ENCODE measurements at places on chromosomes 13 and 19.

GRCh38 chr13:48645845-48646244 is 7.9 kb upstream of the CYSLTR2 start:
- DNase-seq = no peak

- no peak for DNase-seq
Observed at GRCh38 chr13:111939666-111940278, 127.2 kb upstream of the SOX1 start.

DNA sequence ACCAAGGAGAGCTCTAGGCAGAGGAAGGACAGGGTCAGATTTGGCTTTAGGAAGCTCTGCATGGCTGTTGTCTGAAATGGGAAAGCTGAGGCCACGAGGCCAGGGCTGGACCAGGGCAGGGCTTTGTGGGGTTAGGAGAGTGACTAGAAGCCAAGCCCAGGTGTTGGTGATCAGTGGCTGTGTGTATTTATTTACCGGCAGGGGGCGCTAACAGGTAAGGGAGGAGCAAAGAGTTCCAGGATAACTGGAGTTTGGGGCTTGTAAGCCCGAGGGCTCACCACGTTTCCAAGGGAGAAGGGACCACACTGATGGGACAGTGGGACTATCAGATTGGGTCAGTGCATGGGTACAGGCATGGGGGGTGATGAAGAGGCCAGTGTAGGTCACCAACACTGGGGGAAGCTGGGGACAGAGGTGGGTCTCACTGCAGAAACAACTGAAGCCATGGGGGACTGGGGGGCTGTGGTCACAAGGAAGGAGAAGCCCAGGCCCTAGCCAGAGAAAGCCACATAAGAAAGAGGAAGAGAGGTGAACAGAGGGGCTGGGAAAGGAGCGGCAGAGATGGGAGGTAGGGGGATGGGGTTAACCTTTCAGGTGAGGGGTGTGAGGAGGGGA is 3.9 kb downstream of the TMEM147 start:
- DNase-seq = peak; percentile 50

DNA sequence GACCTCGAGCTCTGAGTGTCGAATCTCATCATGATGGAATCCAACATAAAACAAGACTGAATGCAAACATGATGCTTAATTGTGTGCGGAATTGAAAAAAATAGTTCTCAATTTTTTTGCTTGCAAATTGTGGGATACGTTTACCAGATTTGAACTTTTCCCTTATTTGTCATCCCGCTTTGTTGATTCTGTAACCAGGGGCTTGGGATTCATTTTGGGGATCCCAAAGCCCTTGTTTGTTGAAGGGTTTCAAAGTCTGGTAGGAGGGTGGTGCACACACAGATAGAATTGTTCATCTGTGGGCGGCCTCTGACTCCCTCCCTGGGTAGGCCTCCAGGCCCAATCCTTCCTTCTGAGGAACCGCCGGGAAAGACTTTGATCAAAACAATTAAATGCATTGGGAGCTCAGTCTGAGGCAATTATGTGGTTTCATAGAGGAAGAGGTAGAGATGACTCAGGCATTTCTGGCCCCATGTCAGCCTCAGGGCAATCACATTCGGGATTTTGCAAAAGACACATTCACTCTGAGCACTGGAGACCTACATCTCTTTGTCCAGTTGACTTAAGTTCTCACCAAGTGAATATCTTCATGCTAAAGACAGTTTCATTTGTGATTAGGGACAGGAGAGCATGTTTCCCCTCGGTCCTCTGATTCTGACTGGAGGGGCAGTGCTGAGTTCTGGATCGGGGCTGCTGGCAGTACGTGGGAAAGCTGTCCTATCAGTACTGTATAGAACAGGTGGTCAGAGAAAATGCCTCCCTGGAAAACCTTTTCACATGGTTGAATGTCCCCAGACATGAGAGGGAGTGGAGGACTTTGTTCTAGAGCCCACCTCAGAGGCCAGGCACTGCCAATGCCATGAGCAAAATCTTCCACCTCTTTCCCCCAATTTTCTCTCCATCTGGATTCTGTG is 27.8 kb upstream of the IGFL4 start:
- DNase-seq = peak; percentile 84

DNA sequence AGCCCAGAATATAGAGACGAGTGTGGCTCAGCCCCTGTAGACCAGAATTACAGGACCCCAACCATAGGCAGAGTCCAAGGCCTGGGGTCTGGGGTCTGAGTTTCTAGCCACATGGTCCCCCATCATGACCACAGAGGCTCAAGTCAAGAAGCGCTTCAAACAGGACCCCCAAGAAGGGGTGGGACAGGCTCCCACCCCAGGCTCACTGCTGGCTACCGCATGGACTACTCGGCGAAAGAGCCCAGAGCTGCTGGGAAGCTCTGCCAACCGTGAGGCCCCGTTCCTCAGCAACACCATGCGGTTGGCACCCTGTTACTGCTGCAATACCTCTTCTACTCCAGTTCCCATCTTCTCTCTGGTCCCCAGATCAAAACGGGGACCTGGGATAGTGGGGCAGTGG is 254.8 kb downstream of the TEX29 start:
- no peak for DNase-seq

GRCh38 chr13:33205804-33206221 is 79.7 kb downstream of the STARD13 start:
- DNase-seq = peak; percentile 69

- no peak for DNase-seq
Observed at GRCh38 chr13:34153428-34154180, 335.7 kb downstream of the RFC3 start.

DNA sequence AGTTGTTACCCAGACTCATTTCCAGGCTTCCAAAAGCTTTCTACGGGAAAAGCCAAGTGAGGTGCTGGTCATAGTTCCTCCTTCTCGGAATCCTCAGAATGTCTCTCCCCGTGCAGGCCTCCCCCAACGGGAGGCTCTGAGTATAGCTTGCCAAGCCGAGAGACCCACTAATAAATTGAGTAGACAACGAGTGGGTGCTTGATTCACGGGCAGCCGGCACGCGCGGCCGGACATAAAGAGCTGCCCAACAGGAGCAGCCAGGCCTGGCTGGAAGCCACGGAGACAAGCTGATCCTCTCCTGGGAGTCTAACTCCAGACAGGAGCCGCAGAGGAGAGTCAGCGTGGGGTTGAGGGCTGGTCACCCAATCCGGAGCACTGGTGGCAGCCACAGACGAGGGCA is 43.4 kb upstream of the MEDAG start:
- peak; percentile 76 for DNase-seq

DNA sequence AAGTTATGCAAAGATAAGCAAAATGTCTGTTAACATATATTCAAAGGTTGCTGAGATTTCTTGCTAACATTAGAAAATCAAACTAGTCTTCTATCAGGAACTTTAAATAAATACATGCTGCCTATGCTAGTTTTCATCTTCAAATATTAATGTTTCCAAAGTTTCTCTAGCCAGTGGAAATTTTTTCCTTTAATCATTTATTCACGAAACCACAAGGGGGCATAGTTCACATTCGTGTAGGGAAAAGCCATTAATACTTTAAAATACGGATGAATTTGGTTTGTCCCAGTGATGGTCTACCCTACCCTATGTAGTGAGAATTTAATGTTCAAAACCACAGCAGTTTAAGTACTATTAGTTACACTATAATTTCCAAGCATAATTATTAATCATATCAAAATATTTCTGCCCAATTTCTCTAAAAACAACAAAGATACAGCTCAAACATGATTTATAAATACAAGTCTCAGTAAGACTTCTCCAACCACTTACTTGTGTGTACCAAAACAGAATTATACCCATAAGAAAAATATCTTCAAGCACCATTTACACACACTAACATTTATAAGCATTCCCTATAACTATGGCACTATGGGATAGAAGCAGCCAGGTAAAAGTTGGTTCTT is 16.2 kb downstream of the NUFIP1 start:
- DNase-seq = peak; percentile 54

DNA sequence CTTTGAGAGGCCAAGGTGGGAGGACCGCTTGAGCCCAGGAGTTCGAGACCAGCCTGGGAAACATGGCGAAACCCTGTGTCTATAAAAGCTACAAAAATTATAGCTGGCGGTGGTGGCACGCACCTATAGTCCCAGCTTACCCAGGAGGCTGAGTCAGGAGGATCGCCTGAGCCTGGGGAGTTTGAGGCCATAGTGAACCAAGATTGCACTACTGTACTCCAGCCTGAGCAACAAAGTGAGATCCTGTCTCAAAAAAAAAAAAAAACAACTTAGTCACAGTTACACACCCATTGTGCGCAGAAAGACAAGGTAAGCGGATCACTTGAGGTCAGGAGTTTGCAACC is 728 bp upstream of the DENND1C start:
- DNase-seq = no peak

DNA sequence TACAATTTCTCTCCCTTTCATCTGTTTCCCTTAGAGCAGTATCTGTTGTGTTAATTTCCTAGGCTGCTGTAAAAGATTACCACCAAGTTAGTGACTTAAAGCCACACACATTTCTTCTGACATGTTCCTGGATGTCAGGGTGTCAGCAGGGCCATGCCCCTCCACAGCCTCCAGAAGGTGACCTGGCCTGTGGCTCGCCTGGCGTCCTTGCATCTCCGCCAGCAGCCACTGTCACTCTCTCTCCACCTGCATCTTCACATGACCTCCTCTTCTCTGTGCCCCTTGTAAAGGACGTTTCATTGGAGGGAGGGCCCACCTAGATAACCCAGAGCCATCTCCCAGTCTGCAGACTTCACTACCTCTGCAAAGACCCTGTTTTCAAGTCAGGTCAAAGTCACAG is 61.3 kb downstream of the SLC7A9 start:
- no peak for DNase-seq

GRCh38 chr19:31600731-31601295 is 251.6 kb upstream of the TSHZ3 start:
- no peak for DNase-seq

- no peak for DNase-seq
Observed at GRCh38 chr13:111917901-111918300, 149.0 kb upstream of the SOX1 start.

GRCh38 chr13:74839656-74840055 is 642.3 kb downstream of the TBC1D4 start:
- peak; percentile 44 for DNase-seq

Measured in fibroblast of lung (primary cell).